ENCODE measurements at places on chromosomes 16 and 17.
A peak's percentile ranks its signal among the peaks of the same experiment; 100 is the strongest.

GRCh38 chr16:48182979-48183537, 27.3 kb upstream of the ABCC12 start:
- no peak for DNase-seq

- no peak for DNase-seq
Measured at GRCh38 chr16:58533751-58534470, 18.6 kb downstream of the SETD6 start.

DNA sequence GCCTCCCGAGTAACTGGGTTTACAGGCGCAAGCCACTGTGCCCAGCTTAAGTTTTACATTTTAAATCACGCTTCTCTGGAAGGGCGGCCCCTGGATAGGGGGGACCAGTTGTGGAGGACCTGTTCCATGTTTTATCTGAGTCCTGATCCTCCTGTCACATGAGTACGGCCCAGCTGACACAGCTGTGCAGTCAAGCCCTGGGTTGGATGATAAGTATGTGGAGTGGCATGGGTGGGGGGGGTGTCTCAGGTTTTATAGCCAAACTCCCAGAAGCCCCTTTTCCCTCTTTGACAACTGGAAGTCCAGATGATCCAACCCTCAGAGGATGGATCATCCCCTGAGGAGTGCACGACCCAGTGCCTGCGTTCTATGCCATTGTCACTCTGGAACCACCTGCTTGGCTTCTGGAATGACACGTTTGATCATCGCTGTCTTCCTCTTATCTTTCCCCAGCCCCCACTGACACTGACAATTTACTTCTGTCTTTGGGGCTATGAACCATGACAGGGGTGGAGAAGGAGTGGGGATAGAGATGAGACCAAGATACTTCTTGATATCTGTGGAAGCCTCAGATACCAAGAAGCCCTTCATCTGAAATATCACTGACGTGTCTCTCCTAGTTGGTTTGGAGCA, 191.2 kb downstream of the MSI2 start:
- DNase-seq = no peak

DNA sequence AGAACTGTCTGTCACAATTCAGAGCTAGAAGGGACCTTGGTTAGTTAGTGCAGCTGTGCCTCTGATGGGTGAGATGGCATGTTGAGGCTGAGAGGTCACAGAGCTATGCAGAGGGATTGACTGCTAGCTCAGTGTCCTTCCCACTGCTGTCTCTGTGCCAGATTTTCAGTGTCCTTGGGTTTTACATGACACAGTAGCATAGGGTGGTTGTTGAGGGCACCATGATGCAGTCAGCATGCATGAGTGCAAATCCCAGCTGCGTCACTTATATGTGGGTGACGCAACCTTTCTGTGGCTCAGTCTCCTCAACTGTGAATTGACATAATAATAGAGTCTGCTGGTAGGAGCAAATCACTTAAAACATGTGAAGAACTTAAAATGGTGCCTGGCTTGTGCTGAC, 2.7 kb downstream of the MT1A start:
- no peak for DNase-seq

GRCh38 chr16:31157136-31157535, 7.3 kb upstream of the PRSS36 start:
- DNase-seq = no peak

DNA sequence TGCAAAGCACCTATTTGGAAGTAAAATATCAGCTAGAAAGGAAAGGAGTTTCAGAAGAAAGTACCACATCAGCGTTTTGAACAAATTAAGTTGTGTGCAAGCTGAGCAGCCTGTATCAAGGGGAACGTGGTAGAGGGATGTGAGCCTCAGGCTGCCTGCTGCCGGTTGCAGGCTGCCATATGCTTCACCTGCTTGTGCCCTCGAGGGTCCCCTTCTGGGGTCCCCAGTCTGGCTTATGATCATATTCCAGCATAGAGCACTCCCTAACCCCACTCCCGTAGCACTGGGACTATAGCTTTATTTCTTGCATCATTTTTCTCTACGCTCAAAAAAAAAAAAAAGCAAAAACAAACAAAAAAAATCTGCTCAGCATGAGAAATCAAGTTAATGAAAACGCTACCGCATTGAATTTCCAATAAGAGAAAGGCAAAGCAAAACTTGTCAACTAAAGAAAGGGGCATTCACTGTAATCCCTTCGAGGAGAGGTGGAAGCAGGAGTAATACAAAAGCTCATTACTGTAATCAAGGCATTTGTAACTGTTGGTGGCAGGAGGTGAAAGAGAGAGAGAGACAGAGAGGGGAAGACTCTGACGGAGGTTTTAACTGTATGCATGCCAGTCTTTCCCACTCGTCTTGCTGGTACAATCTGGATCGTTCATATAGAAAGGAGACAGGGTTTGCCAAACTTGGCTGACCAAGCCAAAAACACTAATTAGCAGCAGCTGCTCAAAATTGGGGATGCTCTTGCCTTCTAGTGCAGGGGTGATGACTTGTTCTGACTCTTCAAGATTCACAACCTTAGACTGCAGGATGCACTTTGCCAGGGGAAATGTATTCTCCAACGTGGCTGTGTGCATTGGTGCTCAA, 258.2 kb upstream of the HSBP1 start:
- no peak for DNase-seq

DNA sequence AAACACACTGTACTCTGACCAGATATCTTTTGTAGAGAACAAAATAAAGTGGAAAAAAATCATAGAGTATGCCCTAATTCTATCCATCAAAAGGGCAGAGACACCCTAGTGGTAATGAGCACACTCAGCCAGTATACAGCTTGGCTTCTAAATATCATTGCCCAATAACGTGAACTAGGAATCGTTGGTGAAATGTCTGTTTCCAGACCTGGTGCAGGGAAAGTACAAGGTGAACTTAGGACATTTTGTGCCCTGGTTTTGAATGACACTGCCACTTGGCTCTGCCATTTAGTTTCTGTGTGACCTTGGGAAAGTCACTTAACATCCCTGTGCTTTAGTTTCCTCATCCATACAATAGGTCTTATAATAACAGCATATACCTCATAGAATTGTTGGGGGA, 13.7 kb downstream of the AMFR start:
- DNase-seq = no peak

- DNase-seq = peak; percentile 49
Measured at GRCh38 chr17:75895370-75896155, 1.2 kb downstream of the TRIM65 start.
